ENCODE measurements at places on chromosomes 2 and 18. TPM values are rescaled to one million over a fixed set of nuclear protein-coding genes. Genes with fewer than 3 reads are reported as not detected.

Gene CIB4
- not detected for total RNA-seq

Gene CLEC4F
- not detected for total RNA-seq

Gene ALKAL2
- total RNA-seq: 0.44 TPM

Gene IL18RAP
- total RNA-seq: not detected

Gene ANKRD30B
- not detected for total RNA-seq

Gene FEZ2
- total RNA-seq: 37.3 TPM

Gene EFR3B
- total RNA-seq: 5.8 TPM

Gene AKAIN1
- total RNA-seq: not detected

DNA sequence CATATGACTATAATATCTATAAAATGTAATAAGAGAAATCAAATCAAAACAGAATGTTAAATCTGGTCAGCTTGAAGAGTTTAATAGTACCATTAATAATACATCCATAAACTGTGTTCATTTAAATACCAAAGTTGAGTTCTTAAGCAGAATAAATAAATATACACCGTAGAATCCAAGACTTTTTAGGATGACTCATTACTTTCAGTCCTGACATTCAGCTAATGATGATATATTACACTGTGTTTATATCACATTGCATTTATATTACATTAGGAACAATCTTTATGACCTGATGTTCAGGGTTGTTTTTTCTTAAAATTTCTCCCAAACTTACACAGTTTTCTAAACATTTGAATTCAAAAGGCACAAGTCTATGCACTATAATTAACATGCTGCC is 331.3 kb downstream of the SS18 start:
- no peak for DNase-seq

DNA sequence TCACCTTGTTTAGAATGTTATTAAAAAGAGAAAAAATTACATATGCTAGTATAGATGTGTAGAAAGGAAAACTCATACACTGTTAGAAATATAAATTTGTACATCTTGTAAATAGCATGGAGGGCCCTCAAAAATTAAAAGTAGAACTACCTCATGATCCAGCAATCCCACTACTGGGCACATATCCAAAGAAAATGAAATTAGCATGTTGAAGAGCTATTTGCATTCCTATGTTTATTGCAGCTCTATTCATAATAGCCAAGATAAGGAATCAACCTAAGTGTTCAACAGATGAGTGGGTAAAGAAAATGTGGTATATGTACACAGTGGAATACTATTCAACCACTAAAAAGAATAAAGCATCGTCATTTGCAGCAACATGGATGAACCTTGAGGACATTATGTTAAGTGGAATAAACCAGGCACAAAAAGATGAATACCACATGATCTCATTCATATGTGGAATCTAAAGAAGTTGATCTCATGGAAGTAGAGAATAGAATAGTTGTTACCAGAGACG is 251.5 kb upstream of the THUMPD2 start:
- DNase-seq: no peak

DNA sequence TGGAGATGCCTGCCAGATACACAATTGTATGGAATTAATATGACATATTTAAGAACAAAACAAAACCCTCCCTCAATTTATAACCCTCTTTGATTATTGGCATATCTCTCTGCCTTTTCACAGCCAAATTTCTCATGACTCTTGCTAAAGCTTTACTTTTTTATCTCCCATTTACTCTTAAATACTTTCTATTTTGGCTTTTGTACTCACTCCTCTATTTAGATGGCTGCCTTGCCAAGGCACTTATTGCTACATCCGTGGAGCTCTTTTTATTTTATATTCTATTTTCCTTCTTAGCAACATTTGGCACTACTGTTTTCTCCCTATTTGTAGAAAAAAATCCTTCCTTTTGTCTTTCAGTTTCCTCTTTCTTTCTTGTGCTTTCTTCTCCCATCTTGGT is 466.4 kb upstream of the CWC22 start:
- DNase-seq: no peak

DNA sequence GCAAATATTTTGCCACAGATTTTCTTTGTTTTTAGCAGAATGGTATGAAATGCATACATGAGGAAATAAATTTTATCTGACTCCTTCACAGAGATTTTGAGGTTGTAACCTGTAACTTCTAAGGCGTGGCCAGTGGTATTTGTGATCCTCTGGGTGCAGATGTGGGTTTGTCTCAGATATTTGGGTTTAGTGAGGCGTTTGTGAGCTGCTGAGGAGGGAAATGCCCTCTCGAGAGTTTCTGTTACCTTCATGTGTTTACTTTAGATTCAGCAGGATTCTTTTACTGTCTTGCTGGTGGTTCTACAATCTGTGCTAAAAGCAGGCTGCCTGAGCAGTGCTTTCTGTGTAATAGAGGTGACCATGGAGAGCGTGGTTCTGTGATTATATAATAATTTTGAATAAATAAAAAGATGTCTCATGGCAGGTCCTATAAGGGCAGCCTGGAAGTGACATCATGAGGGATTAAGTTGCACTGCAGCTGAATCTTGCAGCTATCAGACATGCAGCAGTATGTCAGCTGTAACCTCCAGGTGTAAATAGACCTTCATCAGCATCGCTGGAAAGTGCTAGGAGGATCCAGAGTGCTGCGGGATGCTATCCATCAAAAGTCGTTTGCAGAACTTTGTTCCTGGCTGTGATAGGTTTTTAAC is 34.1 kb downstream of the TANC1 start:
- DNase-seq: no peak

DNA sequence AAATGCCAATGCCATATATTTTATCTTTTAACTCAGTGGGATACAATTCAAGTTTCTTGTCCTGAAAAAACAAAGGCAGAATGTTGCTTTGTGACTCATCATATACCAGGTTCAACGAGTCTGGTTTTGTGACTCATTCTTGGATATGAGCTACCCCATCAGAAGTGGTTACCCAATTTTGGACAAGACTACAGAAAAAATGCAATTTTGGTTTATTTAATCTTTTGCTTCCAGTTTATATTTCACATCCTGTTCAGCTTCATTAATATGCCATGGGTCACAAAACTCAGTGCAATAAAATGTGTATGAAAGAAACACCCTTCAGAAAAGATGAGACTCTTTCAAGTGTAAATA is 25.0 kb downstream of the FN1 start:
- DNase-seq: no peak

GRCh38 chr2:23260621-23261020 is 124.4 kb upstream of the KLHL29 start:
- DNase-seq: no peak

DNA sequence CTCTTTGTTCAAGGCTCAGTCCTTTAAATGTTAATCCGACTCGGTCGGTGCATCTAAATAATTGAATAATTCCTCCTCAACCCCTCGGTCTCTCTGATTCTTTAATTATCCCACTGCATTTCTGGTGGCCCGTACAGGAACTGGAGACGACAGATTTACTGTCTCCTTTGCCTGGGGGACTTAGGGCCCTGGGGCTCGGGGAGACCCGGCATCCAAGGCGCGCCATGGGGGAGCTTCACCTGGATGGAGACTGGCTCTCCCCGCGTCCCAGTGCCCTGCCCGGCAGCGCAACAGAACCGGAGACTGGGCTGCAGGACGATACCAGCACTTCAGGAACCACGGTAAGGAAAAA is 47.7 kb upstream of the SELENOI start:
- no peak for DNase-seq

DNA sequence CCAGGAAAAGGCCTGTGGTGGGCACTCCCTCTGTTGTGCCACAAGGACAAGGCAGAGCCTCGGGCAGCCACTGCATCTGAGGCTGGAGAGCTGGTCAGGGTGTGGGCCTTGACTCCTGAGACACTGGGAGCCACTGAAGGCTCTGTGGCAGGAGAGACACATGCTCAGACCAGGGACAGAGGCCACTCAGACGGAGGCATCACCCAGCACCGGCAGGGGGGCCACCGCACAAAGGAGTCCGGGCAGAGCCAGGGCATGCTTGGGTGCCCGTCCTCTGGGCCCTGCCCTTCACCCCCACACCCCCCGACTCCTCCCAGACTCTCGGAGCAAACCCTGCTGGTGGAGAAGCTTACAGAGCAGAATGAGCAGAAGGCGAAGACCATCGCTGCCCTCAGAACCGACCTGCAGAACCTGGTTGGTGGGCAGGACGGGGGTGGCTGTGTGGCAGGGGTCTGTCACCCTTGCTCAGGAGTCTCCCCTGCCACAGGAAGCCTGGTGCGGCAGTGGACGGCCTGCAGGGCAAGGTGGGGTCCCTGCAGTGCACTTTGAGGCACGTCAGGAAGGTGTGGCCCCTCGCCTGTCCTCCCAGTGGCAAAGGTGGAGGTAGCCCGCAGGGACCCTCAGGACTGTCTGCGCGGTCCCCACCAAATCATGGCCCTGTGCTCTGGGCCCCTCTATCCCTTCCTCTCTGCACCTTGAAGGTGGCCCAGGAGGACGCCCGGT is 26.0 kb downstream of the CROCC2 start:
- DNase-seq: peak; percentile 33

GRCh38 chr2:45278365-45279078 is 269.3 kb upstream of the SIX2 start:
- no peak for DNase-seq

- DNase-seq: peak; percentile 58
These were observed 144.3 kb upstream of the MAP3K20 start for GRCh38 chr2:172931256-172931894.

GRCh38 chr2:147679955-147680531 is 164.8 kb upstream of the ACVR2A start:
- DNase-seq: no peak

GRCh38 chr2:149625671-149626070 is 38.1 kb upstream of the MMADHC start:
- no peak for DNase-seq

GRCh38 chr2:101399021-101399799 is 11.9 kb upstream of the CREG2 start:
- no peak for DNase-seq

DNA sequence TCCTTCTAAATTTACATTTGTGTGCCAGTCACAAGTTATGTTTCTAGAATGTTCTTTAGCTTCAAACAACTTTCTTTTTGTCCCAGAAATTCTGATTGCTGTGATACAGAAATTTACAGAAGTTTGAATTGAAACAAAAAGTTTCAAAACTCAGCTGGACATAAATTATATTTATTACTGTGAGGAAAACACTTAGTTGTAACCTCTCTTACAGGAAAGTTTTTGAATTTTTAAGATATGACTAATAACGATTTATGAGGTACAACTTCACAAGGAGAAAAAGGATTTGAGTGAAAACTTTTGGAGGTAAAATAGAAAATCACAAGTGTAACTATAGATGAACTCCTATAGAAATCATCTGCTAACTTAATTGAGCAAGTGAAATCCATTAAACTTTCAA is 205.3 kb downstream of the TMEM247 start:
- no peak for DNase-seq

- DNase-seq: peak; percentile 85
These were observed 1.7 kb downstream of the TMSB10 start for GRCh38 chr2:84906900-84907714.

DNA sequence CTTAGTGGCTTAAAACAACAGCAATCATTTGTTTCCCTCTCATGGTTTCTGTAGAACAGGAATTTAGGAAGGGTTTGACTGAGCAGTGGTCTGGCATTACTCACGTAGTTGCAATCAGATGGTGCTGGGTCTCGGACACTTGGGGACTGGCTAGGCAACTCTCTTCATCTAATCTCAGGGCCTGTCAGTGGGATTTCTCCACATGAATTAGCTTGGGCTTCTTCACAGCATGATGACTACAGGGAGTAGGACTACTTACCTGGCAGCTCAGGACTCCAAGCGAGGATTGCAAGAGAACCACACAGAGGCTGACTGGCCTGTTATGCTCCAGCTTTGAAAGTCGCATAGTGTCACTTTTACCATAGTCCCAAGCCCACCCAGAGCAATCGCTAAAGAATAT is 125.1 kb downstream of the TTC27 start:
- DNase-seq: no peak

GRCh38 chr2:181438261-181438660 is 18.9 kb upstream of the ITGA4 start:
- peak; percentile 71 for DNase-seq

DNA sequence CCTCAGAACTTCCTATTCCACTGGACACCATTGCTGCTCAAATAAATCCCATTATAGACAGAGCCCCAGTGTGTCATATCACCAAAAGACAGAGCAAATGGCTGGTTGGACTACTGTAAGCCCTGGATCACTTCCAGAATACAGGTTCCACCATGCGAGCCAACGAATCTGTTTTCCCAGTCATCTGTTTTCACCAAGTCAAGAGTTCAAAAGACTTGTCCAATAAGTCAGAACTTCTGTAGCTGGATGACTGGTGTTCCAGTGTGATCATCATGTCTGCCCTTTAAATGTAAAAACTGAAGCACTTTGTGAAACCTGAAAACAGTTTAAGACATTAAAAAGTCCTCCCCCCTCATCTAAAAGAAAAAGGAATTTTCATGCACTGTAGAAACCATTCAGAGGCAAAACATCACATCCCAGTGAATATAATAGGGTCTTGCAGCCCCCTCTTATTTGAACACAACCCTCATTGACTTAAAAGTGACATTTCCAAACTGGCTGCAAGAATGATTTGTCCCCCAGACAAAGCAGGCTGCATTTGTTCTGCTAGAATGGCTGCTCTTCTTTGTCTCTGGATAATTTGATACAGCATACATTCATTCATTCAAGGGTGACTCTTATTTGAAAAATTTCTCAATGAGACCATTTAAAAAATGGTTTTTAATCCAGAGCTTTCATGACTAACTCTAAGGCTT is 64.6 kb upstream of the TANC1 start:
- no peak for DNase-seq

DNA sequence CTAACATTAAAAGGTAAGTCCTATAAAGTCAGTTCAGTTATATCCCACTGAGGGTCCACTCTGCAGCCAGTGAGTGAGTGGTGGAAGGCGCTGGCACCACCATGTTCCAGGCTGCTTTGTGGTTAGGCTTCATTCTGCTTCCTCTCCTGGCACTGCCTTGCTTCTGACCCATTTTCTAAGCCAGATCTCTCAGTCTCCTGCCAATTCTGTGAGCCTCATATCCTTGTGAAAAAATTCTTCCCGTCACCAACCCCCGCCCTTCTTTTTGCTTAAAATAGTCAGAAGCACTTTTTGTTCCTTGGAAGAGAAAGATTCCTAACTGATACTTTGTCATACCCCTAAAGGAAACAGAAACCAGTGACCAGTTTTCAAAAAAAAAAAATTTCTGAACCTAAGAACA is 139.8 kb upstream of the NCK2 start:
- no peak for DNase-seq

DNA sequence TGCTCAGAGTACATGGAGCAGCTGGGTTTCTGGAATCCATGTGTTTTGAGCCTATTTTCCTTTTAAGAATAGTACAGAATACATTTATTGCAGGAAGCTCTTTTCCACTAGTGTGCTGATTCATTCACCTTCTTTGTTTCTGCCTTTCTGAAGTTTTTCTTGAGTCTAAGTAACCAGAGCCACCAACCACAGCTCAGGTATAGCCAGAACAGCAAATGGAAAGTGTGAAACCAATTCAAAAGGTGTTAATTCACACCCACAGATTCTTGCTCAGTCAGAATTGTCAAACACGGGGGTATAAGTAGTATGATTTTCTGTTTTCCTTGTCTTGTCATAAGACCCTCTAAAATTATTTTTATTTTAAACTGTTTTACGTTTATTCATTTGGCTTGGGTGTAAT is 75.9 kb upstream of the DYNAP start:
- no peak for DNase-seq

- DNase-seq: no peak
These were observed 87.7 kb upstream of the FSHR start for GRCh38 chr2:49241991-49242390.

GRCh38 chr2:2000018-2000723 is 255.9 kb upstream of the PXDN start:
- DNase-seq: peak; percentile 20

- no peak for DNase-seq
These were observed 41.8 kb downstream of the FAM210A start for GRCh38 chr18:13684546-13684945.
